ENCODE measurements at places on chromosomes 12 and 14.

DNA sequence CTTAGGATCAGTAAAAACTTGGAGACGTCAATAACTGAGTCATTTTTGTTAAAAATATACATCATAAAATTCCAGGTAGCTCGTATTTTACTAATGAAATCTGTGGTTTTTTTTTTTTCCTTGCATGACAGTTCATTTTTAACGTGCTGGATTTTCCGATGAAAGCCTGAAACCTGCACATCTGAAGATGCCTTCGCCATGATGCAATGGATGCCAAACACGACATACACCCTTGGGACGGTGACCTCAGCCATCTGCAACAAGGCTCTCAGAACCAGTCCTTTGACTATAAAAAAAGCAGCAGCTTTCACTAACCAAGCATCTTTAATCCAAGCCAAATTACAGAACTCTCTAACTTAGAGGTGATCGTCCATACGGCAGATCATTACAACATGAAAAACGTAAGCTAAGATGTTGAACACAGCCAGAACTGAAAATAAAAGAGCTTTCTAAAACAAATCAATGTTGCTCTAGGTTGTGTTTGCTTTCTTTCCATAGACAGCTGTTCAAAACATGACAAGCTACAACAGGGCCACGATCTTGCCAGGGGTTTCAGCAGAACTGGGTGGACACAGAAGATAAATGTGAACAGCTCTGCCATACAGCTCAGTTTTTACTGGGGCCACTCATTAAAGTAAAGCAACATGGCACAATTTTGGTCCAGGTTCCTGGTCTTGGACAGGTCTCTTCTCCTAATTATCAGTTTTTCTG is 7.8 kb downstream of the NIN start:
- DNase-seq, result no peak

DNA sequence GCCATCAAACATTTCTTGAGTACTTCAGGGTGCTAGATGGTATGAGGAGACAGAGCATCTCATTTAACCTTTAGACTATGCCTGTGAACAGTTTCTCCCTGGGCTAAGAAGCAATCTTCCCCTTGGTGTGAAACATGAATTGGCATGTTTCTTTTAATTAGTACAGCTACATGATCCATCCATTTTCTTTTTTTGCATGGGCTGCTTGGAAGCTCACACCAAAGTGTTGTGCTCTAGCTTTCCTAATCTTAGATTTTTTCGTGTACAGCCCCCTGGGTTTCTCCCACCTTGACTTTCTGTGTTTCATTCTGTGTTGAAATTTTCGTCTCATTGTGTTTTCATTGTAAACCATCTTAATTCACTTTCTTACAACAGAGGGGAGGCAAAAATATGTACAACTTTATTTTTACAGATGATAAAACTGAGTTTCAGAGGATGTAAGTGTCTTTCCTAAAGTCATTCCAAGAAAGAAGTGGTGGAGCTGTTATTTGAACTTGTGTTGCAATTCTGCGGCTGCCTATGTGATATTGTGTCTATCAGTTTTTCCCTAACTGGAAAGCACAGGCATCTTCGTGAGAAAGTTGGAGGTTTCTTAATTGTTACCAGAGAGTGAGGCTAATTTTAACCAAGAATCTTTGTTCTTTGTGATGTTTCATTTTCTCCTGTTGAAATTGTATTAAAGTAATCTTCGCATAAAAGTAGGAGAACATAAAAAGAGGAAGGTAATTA is 64.5 kb downstream of the DAAM1 start:
- no peak for DNase-seq

GRCh38 chr14:34713681-34714319 is 593 bp downstream of the CFL2 start:
- no peak for DNase-seq

GRCh38 chr12:43761500-43761899 is 2.7 kb downstream of the IRAK4 start:
- DNase-seq, result no peak

GRCh38 chr14:34794941-34795340 is 80.2 kb downstream of the BAZ1A start:
- DNase-seq, result no peak

DNA sequence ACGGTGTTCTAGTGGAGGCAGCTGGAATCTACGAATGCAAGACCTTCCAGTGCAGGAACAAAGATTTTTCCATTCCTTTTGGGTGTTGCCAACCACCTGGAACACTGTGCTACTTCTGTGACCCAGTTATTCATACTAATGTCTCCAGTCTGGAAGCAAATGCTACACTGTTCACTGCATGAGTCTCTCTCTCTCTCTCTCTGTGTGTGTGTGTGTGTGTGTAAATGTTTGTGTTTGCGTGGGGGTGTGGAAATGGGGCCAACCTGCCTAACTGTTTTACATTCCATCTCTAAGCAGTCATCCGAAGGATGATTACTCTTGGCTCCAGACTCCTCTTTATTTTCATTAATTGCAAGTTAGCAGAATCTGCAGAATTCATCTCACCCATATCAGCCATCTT is 29.9 kb upstream of the YBX3 start:
- DNase-seq, result no peak

DNA sequence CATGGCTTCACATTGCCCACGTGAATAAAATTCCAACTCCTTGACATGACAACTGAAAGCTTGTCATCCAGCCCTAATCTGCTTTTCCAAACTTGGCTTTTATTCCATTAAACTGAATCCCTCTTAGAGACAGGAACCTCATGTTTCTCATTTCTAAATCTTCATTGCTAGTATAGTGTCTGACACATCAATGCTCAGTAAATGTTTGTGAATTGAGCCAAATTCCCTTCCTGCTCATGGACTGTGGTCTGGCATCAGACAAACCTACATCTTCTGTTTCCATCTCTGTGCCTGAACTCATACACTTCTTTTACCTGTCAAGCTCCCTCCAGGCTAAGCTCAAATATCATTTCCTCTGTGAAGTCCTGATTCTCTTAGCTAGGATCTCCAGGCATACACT is 4.3 kb upstream of the FKBP11 start:
- no peak for DNase-seq

GRCh38 chr12:116153983-116154382 is 123.5 kb downstream of the MED13L start:
- no peak for DNase-seq

DNA sequence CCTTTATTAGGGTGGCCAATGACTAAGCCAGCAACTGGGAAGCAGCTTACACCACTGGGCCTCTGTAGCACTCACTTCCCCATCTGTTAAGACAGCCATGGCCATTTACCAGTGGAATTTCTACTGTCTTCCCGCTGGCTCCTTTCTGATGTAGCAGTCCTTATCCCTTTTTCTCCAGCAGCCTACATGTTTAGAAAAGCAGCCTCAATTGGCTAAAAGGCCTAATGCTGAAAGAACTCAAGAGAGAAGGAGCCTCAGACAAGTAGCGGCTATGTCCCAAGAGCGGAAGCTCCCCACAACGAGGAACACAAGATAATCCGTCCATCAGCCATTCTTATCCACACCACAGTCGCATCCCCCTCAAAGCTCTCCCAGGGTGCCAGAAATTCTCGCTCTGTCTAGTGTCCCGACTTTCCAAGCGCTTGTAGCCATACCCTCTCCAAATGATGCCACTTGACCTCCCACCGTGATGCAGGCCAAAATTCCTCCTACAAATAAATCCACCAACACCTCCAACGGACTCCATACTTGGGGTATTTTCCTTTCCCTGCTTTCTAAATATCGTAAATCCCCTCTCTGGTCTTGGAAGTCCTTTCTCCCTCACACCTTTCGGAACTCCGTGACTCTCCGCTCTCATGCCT is 624 bp downstream of the M6PR start:
- DNase-seq, result no peak

DNA sequence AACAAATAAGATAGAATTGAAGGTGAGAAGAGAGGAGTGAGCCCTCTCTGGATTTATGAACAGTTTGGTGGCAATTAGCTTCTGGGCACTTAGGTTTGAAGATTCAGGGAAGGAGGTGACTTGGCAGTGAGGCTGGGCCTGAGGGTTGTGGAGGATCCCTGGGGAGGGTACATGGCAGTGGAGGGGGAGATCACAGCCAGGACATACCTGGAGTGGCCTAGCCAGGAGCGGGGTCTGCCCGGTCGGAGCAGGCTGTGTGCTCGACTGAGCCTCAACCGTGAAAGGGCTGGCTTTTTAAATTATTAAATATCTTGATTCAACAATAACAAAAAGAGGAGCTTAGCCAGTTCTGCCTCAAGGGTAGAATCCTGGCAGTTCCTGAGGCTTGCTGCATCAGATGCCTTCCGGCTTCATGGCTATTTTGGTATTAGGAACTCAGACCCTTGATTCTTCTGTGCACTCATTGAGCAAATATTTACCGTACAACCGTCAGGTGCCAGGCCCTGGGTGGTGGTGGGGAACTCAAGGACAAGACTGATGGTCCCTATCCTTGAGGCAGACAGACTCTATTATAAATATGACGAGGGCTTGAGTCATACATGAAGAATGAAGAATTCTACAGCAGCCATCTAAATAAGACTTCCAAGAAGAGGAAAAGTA is 73.4 kb downstream of the SPTB start:
- DNase-seq, result no peak

GRCh38 chr14:82490397-82490796 is 956.7 kb upstream of the SEL1L start:
- no peak for DNase-seq

GRCh38 chr12:88855301-88855700 is 275.0 kb upstream of the KITLG start:
- no peak for DNase-seq

DNA sequence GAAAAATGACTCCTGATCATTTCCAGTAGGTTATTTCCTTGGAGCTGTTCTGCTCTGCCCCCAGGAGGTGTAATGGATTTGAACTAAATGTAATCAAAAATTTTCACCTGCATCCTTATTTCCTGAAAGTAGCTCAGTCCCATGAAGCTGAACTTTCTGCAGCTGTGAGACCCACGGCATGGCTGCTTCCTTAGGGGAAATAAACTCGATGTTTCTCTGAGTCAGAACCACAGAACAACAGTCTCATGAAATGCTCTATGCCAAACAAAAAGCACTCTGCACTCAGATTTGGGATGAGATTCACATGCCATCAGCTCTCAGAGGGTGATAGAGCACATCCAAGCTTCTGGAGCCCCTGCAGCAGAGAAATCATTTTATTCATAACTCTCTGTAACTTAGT is 224.1 kb upstream of the PLEKHG7 start:
- no peak for DNase-seq

All from cerebellar nuclear complex (tissue), 1 donor.